ENCODE measurements at places on chromosomes 11 and 22.

DNA sequence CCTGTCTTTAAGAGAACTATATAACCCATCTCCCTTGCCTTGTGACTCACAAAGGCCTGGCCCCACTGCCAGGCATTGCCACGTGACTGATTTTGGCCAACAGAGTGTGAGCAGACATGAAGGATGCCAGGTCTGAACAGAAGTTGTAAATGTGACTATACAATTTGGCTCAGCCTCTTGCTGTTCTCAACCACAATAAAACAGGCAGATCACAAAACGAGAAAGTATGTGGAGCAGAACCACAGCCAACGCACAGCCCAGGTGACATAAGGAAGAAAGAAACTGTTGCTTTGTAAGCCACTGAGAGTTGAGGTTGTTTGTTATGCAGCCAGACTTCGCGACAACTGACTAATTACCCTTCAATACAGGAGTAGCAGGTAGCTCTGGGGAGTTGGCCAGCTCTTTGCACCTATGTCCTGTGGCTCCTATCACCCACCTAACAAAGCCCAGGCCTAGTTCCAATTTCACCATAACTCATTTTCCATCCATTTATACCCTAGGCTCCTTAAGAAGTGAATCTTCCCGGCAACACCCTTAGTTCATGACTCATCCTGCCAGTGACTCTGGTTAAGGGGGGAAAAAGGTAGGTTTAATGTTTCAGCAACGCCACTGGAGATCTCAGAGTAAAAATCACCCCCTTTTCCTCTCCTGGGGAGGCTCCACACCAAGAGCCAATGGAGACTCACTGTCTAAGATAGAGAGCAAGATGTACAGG is 53.7 kb downstream of the GALNT18 start:
- no peak for DNase-seq

DNA sequence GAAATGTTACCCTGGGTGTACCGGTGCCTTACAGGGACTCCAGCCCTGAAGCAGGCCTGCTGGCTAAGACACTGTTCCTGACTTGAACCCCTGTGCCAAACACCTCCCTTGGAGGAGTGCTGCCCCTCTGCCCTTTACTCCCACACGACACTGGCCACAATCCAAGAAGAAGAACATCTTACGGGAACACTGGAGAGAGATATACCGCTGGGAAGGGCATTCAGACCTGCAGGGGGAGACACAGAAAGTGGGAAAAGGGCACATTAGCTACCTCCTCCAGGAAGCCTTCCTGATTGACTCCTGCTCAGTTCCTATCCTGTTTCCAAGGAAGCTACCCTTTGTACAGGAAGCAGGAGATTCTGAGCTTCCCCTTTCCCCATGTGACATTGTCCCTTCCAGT is 18.7 kb downstream of the TMPRSS13 start:
- no peak for DNase-seq

GRCh38 chr22:33095661-33096060 is 37.5 kb upstream of the SYN3 start:
- no peak for DNase-seq

DNA sequence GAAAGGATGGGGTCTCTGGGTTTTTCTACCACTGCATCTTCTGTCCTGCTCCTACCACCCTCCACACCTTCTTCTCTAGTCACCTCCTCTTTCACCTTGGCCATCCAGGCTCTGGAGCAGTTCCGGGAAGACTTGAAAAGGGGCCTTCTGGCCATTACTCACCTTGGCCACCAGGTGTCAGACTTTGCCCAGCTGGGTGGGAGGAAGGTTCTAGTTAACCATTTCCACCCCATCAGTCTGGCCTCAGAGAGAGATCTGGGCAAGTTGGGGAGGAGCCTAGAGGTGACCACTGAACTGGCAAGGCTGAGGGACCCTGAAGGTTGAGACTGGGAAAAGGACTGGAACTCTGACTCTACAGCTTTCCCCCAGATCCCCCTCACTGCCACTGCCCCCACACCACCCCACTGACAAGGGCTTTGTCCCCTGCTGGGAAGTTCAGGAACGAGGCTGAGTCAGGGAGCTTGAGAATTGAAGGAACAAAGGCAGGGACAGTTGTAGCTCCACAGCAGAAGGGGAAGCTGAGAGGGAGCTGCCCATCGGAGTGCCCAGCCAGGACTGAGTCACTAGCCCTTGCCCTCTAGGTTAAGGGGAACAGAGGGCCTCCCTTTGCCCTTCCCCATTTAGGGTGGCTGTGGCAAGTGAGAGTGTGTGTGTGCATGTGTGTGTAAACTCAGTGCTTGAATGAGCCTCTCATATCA is 3.7 kb upstream of the POLD4 start:
- no peak for DNase-seq

GRCh38 chr11:57499413-57499982 is 16.0 kb downstream of the SLC43A1 start:
- no peak for DNase-seq

GRCh38 chr22:25702040-25702439 is 39.9 kb upstream of the MYO18B start:
- DNase-seq: no peak

- DNase-seq: no peak
Measured at GRCh38 chr11:69870766-69871165, 51.5 kb upstream of the FGF3 start.

- DNase-seq: no peak
Measured at GRCh38 chr11:61080986-61081590, 21.2 kb upstream of the CD5 start.

DNA sequence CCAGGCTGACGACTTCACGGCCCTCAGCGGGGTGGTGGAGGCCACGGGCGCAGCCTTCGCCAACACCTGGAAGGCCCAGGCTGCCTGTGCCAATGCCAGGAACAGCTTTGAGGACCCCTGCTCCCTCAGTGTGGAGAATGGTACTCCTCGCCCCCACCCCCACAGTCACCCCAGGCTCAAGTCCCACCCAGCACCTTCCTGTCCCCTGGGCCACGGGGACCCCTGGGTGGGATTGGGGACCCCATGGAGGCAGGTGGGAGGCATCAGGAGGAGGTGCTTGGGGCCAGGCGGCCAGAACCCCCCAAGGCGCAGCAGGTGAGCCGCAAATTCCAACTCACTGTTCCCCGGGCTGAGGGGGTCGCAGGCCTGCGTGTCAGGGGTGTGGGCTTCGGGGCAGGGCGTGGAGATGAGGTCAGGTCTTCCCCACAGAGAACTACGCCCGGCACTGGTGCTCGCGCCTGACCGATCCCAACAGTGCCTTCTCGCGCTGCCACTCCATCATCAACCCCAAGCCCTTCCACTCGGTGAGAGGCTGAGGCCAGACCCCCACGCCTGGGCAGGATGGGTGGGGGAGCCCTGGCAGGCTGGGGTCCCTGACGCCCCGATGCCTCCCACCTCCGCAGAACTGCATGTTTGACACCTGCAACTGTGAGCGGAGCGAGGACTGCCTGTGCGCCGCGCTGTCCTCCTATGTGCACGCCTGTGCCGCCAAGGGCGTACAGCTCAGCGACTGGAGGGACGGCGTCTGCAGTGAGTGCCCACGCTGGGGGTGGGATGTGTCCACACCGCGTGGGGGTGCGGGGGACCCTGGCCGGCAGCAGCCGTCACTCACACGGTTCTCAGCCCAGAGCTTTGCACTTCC is 9.4 kb downstream of the MUC5B start:
- no peak for DNase-seq

GRCh38 chr11:110797453-110797852 is 85.2 kb upstream of the ARHGAP20 start:
- DNase-seq: no peak
